ENCODE measurements at places on chromosomes 13 and 19. TPM values are rescaled to one million over a fixed set of nuclear protein-coding genes. Genes with fewer than 3 reads are reported as not detected.
A peak's percentile ranks its signal among the peaks of the same experiment; 100 is the strongest.

DNA sequence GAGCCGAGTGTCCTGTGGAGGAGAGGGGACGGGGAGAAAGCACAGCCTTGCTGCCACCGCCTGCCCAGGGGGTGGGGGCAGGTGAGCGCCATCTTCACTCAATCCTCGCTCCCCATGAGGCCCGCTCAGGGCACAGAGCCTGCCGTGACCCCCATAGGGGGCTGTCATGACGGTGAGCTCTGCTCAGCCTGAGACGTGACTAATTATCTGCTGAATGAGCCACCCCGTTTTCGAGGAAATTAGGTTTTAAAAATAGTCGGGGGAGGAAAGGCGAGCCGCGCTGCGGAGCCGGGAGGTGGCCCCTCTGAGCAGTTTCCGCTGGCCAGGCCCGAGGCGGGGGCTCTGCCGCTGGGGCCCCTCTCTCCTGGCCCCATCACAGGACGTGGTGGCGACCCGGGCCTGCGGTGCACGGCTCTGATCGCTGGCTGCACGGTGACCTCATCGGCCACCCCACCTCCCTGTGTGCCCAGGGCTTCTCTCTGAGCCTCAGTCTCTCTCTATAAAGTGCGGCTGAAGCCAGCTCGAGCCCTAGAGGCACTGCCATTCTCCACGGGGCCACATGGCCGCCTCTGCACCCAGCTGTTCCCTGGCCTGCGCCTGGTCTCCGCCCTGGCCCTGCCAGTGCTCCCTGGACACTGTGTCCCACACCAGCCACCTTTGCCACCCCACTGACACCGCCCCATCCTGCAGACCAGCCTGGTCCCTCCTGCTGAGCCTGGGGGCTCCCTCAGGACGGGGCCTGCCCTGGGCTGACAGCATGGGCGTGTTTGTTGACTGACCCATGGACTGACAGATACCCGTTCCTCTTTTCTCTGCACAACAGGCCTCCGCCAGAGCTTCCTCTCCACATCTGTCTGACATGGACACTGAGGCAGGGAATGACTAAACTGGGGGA is 28.3 kb downstream of the PIP5K1C start:
- DNase-seq, result no peak

- DNase-seq, result peak; percentile 83
Measured at GRCh38 chr19:5536337-5536894, 31.3 kb downstream of the TINCR start.

DNA sequence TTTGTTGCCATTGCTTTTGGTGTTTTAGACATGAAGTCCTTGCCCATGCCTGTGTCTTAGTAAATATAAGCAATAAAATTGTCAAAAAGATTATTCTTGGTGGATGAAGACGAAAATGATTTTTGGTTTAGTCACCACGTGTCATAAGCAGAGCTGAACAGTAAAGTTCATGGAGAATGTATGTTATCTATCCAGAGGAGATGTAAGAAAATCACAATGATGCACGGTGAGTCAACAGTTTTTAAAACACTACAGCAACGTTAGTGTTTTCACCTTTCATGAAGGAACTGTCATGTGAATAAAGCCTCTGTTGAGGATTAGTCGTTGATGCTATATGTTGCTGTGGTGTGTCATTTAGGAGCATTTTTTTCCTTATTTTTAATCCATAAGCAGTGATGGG is 137.6 kb downstream of the GPC6 start:
- DNase-seq, result no peak

GRCh38 chr19:58521651-58522050 is 2.0 kb upstream of the ZBTB45 start:
- DNase-seq, result no peak

- DNase-seq, result no peak
Measured at GRCh38 chr13:67643516-67644055, 413.4 kb upstream of the PCDH9 start.

- no peak for DNase-seq
Measured at GRCh38 chr13:47299304-47299703, 402.5 kb upstream of the HTR2A start.

DNA sequence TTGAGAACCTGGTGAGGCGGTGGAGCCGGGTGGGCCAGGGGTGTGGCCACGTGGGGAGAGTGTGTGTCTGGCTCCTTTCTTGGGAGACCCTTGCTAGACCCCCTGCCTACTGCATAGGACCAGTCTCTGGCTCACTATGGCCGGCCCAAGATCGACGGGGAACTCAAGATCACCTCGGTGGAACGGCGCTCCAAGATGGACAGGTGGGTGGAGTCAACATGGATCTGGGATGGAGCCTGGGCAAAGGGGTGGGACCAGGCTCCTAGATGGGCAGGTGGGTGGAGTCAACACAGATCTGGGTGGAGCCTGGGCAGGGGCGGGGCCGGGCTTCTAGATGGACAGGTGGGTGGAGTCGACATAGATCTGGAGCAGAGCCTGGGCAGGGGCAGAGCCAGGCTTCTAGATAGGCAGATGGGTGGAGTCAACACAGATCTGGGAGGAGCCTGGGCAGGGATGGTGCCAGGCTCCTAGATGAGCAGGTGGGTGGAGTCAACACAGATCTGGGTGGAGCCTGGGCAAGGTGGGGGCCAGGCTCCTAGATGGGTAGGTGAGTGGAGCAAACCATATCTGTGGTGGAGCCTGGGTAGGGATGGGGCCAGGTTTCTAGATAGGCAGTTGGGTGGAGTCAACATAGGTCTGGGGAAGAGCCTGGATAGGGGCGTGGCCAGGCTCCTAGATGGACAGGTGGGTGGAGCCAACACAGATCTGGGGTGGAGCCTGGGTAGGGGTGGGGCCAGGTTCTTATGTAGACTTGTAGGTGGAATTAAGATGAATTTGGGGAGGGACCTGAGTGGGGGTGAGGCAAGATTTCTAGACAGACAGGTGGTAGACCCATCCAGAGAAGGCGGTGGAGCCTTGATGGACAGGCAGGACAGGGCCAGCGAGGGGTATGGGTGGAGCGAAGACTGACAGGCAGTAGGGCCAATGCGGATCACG is 56.5 kb downstream of the VAV1 start:
- no peak for DNase-seq

GRCh38 chr13:97905517-97905916 is 48.0 kb upstream of the IPO5 start:
- no peak for DNase-seq

DNA sequence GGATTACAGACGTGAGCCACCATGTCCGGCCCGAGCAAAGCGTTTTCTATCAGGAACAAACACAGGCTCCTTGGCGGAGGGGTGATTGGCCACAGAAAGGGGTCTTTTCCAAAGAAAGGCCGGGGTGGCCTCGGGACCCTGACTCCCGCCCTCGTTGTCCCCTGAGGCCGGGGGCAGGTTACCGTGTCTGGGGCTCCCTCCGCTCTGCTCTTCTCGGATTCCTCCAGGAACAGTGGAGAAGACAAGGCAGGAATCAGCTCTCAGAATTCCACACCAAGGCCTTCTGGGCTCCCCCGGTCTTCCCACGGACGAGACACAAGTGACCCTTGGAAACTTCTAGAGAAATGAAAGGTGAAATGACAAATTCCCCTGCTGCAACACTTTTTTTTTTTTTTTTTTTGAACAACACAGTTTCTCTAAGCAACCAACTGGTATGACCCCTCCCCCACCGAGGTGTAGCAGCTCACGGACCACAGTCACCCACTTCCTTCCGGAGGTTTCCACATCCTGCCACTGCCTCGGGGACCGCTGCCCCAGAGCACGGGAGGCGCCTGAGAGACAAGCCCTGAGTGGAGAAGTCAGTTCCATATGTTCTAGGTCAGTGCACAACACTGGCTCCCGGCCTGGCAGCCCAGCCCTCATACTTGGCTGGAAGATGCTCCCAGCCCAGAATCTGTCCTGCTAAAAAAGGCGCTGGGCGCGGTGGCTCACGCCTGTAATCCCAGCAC is 11.0 kb downstream of the MOB3A start:
- DNase-seq, result peak; percentile 20

- no peak for DNase-seq
Measured at GRCh38 chr13:99587893-99588606, 86.8 kb downstream of the TM9SF2 start.

- DNase-seq, result no peak
Measured at GRCh38 chr13:50548586-50548985, 294.9 kb downstream of the DLEU7 start.

DNA sequence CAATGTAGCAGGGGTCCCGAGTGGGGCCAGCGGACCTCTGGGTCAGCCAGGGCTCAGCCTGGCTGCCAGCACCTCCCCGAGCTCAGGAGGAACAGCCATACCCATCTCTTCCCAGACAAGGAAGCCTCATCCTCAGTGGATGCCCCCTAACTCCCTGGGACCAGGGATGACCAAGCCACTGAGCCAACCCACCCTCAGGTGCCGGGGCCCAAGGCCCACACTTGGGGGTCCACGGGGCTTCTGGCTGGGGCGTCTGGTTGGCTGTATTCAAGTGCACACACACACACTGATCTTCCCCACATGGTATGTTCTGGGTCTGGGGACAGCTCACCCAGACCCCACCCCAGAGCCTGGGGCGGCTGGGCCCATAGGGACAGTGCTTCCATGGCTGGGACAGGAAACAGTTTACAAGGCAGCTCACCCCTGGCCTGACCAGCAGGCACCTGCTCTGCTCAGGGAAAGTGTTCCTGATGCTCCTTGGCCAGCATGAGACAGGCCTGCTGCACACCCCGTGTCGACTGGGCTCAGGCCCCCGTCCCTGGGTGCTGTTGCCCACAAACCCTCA is 7.7 kb downstream of the RAB11B start:
- DNase-seq, result peak; percentile 24

- DNase-seq, result no peak
Measured at GRCh38 chr13:25581351-25581750, 209.6 kb downstream of the ATP8A2 start.

DNA sequence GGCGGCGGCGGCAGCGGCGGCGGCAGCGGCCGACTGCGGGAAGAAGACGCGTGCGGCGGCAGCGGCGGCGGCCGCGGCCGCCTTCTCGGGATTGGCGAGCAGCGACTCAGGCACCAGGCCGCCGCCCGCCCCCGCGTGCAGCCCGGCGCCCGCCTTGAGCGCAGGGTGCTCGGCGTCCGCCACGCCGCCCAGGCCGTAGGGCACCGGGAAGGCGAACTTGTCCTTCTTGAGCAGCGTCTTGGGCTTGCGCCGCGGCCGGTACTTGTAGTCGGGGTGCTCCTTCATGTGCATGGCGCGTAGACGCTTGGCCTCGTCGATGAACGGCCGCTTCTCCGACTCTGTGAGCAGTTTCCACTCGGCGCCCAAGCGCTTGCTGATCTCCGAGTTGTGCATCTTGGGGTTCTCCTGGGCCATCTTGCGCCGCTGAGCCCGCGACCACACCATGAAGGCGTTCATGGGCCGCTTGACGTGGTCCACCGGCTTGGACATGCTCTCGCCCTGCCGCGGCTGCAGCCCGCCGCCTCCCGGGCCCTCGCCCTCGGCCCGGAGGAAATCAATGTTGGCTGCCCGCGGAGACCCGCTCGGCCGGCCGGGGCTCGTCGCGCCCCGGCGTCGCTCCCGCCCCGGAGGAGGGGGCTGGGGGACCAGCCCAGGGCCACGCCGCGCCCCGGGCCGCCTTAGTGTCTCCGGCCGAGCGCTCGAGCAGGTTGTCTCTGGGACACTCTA is 621 bp downstream of the SOX21 start:
- DNase-seq, result peak; percentile 54

GRCh38 chr13:73754241-73754640 is 380.0 kb downstream of the KLF12 start:
- no peak for DNase-seq

GRCh38 chr13:58620176-58620575 is 988.6 kb downstream of the PCDH17 start:
- peak; percentile 21 for DNase-seq

GRCh38 chr13:26878438-26878837 is 117.9 kb upstream of the GPR12 start:
- no peak for DNase-seq

- no peak for DNase-seq
Measured at GRCh38 chr19:23482829-23483228, 87.6 kb upstream of the ZNF91 start.

- DNase-seq, result peak; percentile 6
Measured at GRCh38 chr19:46839752-46840497, 10.7 kb downstream of the AP2S1 start.

DNA sequence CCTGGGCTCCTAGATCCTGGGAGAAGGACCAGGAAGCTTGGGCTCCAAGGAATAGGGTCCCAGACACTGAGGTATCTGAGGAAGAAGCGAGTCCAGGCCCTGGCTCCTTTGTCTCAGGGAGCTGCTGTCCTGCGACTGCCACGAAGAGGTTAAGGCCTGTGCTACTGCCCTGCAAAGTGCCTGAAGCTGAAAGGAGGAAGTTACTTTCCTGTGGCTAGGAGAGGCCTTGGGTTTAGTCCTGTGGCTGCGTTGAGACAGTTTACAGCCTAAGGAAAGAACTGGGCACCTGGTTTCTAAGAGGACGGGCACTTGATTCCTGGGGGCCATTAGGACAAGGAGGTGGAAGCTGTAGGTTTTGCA is 2.8 kb downstream of the MYADM start:
- DNase-seq, result no peak

KASH5 gene
- 0.03 TPM for polyA plus RNA-seq

LILRA2 gene
- not detected for polyA plus RNA-seq

IFNL1 gene
- polyA plus RNA-seq, result not detected

PRR20B gene
- polyA plus RNA-seq, result not detected

B3GNT8 gene
- not detected for polyA plus RNA-seq

ZNF534 gene
- not detected for polyA plus RNA-seq

ASF1B gene
- 19.0 TPM for polyA plus RNA-seq

ZNF439 gene
- 2.1 TPM for polyA plus RNA-seq
